ENCODE measurements at places on chromosomes 3 and 15.

DNA sequence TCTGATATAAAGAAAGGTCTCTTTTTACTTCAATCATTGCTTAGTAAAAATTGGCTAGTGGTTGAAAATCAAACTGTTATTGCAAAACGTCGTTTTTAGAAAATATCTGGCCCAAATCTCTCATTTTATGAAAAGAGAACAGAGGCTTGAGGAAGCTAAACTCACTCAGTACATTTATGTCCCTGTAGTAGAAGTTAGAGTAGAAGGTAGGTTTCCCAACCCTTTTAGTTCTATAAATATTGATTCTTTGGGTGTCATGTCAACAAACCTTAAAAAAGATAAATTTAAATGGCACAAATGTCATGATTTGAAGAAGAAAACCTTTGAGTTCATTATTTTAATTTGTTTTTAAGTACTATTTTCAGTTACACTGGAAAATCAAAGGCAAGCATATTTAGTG is 722.3 kb upstream of the NECTIN3 start:
- DNase-seq: no peak

GRCh38 chr3:196927571-196928453 is 14.5 kb downstream of the NCBP2 start:
- no peak for DNase-seq

- no peak for DNase-seq
These were observed 64.6 kb upstream of the PRR23C start for GRCh38 chr3:139109271-139109670.

DNA sequence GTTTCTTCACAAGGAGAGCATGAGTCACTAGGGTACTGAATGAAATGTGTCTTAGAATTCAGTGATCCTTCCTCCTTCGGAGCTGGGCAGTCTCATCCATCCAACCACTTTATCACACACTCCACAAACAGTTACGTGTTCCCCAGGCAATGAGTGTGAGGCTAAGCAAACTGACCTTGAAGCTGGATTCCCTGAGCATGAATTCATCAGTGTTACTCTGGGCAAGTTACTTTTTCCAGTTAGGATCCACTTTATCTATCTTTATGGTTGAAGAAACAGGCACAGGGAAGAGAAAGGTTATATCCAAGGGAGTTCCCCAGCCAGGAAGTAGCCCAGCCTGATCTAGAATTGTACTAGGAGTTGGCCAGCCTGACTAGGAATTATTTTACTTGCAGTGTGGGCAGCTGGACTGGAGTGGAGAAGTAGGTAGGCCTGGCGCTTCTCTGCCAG is 17.1 kb upstream of the GCNT3 start:
- DNase-seq: peak; percentile 53

- DNase-seq: peak; percentile 49
These were observed 21.6 kb upstream of the PSTPIP1 start for GRCh38 chr15:76973362-76973743.

All from AG08396 (cell line).